Stromal cell of bone marrow (primary cell): ENCODE measurements at places on chromosomes 6 and 20.

- DNase-seq, result no peak
Measured at GRCh38 chr6:21598674-21599023, 5.1 kb downstream of the SOX4 start.

- DNase-seq, result no peak
Measured at GRCh38 chr20:42530855-42531448, 658.8 kb downstream of the PTPRT start.

- no peak for DNase-seq
Measured at GRCh38 chr6:87858440-87858839, 156.4 kb upstream of the AKIRIN2 start.

GRCh38 chr6:4512051-4512471, 264.1 kb upstream of the CDYL start:
- DNase-seq, result no peak

GRCh38 chr6:5567352-5567751, 306.0 kb downstream of the FARS2 start:
- DNase-seq, result no peak

GRCh38 chr6:30844118-30844535, 40.2 kb upstream of the DDR1 start:
- DNase-seq, result no peak

DNA sequence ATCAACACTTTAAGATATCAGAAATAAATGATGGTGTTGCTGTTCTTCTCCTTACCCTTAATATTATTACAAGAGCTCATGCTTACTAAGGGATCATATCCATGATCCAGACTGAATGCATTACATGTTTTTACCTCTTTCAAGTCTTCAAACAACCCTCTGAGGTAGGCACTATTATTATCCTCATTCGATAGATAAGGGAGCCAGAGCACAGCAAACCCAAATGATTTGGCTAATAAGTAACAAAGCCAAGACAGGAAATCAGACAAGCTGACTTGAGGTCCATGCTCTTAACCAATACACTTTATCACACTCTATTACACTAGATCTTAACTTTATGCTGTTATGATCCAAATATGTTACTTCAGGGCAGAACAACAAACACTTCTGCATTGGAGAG, 145.9 kb downstream of the RALGAPA2 start:
- DNase-seq, result no peak

- DNase-seq, result no peak
Measured at GRCh38 chr6:52403627-52404026, 16.5 kb upstream of the EFHC1 start.

DNA sequence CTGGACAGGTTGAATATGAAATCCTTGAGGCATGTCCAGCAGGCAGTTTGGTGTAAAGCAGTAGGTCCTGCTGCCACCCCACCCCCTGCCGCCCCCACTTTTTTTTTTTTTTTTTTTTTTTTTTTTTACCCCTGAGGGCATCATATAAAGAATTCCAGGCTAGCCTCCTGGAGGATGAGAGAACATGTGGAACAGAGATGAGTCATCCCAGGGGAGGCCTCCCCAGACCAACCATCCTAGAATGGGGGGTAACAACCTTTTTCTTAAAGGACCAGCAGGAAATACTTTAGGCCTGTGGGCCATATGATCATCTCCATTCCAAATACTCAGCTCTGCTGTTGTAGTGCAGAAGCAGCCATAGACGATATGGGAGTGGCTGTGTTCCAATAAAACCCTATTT, 170.9 kb downstream of the GJA10 start:
- DNase-seq, result no peak

DNA sequence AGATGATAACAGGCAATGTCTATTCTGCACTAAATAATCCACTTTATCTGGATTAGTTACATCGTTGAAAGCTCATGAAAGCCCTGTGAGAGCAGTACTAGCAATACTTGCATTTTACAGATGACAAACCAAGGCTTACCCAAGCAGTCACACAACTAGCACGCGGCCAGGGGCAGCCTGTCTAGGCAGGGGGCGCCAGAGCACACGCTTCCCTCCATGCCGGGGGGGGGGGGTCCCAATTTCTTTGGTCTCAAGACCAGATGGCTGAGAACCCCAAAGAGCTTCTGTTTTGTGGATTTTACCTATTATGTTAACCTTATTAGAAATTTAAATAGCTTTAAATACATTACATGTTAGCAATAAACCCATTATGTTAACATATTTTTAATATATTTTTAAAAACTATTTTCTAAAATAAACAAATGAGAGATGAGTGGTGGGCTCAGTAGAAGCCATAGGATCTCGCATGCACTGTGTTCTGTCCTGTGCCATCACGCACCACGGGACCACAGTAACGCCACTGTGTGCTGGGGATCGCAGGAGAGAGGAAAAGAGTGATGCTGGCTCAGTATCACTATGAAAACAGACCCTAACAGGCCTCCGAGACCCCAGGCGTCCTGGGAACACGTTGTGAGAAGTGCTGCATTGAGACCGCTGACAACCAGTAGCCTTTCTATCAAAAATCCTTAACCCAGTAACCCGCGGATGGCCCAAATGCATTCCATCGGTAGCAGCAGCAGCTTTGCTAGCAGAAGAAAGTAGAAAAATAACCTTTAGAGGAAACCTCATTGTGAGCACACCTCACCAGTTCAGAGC, 5.3 kb upstream of the PRR18 start:
- peak; percentile 19 for DNase-seq

DNA sequence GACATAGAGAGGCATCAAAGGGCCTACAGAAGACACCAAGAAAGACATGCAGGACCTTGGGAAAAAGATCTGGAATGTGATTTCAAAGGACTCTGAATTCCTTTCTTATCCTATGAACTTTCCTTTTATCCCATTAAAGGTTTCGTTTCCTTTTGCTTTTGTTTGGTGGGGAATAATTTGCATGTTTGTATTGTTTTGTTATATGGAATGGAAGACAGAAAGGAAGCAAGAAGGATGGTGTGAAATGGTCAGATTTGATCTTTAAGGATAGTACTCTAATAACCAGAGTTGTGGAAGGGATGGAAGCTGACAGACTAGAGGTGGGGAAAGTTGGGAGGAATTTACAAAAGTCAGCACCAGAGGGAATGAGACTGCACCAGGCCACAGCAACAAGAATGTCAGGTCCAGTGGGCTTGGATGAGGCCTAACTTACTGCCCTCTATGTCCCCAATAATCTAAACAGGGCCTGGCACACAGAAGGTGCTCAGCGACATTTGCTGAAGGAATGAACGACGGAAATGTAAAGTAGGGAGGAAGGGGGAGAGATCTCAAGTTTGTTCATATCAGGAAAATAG, 173.7 kb downstream of the FOXA2 start:
- DNase-seq, result no peak

GRCh38 chr20:2599288-2600006, 53.0 kb upstream of the NOP56 start:
- no peak for DNase-seq

- no peak for DNase-seq
Measured at GRCh38 chr6:157215717-157216116, 107.6 kb downstream of the TMEM242 start.

- DNase-seq, result no peak
Measured at GRCh38 chr6:111032484-111033140, 50.8 kb downstream of the RPF2 start.

DNA sequence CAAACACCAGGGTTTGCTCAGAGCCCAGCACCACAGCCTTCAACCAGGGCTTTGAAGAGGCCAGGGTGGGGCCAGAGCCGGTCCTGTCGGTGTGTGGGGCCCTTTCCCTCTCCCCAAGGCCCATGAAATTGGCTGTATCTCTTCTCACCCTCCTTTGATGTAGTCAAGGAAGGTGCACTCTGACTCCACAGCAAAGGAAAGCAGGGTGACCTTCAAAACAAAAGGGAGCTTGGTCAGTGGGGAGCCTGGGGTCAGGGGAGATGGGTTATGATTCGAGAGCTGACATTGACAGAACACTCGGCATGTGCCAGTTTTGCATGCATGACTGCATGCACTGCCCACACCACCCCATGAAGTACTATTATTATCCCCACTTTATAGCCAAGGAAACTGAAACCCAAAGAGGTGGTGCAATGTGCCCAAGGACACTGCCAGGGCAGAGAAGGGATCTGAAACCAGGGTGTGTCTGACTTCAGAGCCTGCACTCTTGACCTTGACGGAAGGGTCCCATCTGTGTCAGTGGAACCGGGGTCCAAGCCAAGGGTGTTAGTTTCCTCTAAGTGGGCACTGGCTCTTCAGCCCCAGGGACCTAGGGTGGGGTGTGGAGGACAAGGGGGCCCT, 55.4 kb downstream of the RAB44 start:
- no peak for DNase-seq

- DNase-seq, result no peak
Measured at GRCh38 chr6:53233309-53233708, 84.7 kb upstream of the GCM1 start.

DNA sequence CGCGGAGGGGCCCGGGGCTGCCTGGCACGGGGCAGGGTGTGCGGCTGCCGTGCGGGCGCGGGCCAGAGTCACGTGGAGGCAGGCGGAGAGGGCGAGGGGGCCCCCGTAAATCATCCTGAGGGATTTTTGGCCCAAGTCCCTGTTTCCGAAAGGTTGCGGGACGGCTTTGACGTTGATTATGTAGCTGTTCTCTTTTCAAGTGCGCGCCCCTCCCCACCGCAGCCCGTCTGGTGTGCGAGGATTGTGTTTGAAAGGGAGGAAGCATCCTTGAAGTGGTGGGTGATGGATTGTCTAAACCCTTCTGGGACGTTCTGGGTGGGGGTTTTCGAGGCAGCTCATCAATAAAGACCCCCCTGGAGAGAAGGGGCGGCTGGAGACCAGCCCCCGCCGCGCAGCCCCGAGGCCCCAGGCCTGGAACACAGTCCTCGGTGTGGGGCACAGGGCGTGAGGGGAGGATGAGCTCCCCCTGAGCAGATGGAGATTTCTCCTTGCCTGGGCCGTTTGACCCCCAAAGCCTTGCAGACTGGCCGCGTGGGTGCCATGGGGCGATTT, 7.0 kb upstream of the FOXF2 start:
- DNase-seq, result no peak

GRCh38 chr6:57267586-57268293, 45.6 kb upstream of the RAB23 start:
- DNase-seq, result peak; percentile 99

DNA sequence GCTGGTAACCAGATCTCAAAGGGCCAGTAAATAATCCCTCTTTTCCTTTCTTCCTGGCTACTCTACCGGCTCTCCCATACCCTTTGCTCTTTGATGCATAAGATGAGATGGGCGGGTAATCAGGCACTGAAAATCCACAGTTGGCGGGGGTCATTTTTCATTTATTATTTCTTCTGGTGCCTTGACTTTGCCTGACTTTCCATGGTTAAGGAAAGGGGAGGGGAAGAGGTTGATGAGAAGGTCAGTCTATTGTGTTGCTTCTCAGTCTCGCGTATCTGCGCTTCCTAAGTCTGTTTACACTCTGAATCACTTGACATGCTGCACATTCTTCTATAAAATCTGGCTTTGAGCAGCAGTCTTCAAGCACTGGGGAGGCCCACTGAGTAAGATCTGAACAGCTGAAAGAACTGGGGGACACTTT, 121.1 kb upstream of the HDGFL1 start:
- peak; percentile 22 for DNase-seq

DNA sequence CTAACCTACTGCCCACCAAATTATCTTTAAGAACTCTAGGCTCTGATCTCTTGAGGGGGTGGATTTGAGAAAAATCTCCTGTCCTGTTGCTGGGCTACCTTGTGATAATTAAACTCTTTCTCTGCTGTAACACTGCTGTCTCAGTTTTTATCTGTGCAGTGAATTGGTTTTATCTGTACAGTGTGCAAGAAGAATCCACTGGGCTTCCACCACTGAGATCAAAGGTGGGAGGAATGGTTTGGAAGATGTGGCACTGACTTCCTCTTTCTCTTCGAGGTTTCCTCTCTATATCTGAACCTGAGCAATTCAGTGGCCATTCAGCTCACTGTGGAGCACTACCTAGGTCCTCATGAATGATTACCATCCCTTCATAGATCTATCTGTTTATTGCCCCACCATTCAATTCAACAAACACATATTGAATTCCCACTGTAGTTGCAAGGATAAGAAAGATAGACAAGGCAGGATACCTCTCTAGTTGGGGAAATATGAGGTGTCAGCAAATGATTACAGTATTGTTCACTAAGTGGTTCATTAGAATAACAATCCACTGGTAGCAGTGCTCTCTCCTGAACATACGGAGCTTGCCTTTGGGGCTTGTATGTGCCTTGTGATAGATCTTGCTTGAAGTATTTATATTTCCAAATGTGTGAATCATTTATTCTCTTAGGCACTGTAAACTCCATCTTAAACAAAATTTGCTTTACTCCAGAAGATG, 172.1 kb upstream of the ARG1 start:
- no peak for DNase-seq

DNA sequence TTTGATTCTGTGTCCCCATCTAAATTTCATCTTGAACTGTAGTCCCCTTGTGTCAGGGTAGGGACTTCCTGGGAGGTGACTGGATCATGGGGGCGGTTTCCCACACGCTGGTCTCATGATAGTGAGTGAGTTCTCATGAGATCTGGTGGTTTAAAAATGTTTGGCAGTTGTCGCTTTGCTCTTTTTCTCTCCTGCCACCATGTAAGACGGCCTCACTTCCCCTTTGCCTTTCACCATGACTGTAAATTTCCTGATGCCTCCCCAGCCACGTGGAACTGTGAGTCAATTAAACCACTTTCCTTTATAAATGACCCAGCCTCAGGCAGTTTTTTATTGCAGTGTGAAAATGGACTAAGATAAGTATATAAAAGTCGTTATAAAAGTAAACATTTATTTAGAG, 80.5 kb upstream of the SGK1 start:
- DNase-seq, result no peak

- no peak for DNase-seq
Measured at GRCh38 chr6:137829641-137830083, 37.4 kb upstream of the TNFAIP3 start.

GRCh38 chr20:19886661-19887288, 128.7 kb downstream of the RIN2 start:
- DNase-seq, result no peak

GRCh38 chr6:117906958-117907600, at the start of gene SLC35F1:
Gene SLC35F1, plus strand, starts transcription at chr6:117907264.
- no peak for DNase-seq

DNA sequence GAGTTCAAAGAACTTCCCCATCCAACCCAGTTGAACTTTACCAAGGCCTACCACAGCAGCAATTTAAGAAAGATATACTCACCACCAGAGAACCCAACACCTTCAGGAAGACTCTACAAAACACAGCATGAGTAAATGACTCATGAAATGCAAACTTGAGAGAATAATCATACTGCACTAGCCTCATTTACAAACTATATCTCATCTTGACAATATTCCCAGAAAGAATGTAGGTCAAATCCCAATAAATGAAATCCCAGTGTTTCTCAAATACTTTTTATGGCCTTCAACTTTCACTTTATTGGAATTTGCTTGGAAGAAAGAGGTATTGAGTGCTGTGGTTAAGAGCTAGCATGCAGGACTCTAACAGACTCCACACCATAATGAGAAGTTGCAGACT, 60.0 kb downstream of the FYN start:
- DNase-seq, result no peak

- DNase-seq, result no peak
Measured at GRCh38 chr6:38193481-38194281, 374.2 kb downstream of the ZFAND3 start.

- no peak for DNase-seq
Measured at GRCh38 chr20:6029538-6029937, 24.3 kb downstream of the LRRN4 start.
